RWPE2 (cell line): ENCODE measurements at places on chromosomes 2 and 18.

- DNase-seq: peak; percentile 74
Observed at GRCh38 chr2:120177001-120177621, 46.1 kb downstream of the TMEM185B start.

DNA sequence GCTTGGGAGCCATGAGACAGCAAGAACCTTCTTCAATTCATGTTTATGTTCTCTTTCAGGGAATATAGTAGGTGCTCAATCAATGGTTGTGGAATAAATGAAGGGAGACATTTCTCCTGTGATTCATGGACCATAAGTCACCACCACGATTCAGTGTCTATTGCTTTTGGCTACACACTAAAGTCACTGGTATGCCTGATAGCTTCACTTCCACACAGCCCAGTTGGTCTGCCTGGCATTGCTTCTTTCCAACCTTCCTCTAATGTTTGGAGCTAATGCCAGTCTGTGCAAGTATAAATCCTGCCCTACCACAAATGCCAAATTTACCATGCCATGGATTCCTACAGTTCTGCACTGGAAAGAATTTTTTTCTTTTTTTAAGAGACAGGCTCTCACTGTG lies 1.3 kb upstream of the CXCR1 start:
- DNase-seq: no peak

- no peak for DNase-seq
Observed at GRCh38 chr2:47002031-47002430, 86.4 kb upstream of the MCFD2 start.

GRCh38 chr2:172200495-172201085 lies 97.9 kb upstream of the DLX2 start:
- no peak for DNase-seq

GRCh38 chr2:240514631-240515030 lies 43.2 kb downstream of the ANKMY1 start:
- DNase-seq: no peak

GRCh38 chr18:78244779-78245178 lies 734.8 kb upstream of the SALL3 start:
- DNase-seq: no peak

DNA sequence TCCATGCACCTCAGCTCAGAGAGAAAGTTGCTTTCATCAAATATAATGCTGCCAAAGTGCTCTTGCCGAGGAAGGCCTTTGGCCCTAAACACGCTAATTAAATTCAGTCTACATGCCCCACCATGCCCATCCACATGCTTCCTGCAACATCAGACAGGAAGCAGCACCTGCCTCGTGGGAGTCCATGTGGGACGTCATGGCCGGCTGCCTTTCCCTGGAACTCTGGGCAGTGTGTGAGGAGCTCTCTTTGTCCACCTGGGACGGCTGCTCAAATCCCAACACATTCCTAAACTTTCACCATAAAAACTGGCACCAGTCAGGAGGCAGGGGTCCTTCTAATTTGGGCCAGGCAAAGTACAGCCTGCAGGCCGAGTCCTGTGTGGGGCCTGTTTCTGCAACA lies 23.1 kb downstream of the FAM178B start:
- no peak for DNase-seq

DNA sequence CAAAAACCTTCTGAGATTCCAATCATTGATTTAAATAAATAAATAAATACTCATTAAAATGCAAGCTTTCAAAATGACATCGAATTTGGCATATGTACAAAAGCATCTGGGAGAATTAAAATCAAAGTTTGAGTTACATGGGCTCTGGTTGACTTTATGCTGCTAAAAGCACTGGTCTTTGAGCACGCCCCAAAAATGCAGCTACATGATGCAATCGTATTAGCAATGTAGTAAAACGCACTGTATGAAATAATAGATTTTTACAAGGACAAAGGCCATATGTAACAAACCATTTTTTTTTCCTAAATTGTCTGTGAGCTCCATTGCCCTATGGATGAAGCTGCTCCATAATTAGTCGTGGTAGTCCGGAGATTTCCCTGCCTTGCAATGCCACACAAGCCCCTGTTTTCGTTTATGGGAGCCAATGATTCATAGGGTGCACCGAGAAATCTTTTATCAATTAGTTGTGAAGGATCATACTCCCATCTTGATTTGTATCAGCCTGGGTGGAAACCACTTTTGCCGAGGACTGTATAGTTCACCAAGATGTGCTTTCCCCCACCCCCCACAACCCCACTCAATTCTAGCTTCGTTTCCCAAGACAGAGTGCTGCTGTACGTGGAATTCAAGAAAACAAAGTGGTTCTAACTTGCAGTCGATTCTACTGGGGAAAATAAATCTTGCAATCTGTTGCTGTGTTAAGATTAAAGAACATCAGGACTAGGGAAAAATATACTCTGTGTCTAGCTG lies 268.4 kb downstream of the IRS1 start:
- no peak for DNase-seq

DNA sequence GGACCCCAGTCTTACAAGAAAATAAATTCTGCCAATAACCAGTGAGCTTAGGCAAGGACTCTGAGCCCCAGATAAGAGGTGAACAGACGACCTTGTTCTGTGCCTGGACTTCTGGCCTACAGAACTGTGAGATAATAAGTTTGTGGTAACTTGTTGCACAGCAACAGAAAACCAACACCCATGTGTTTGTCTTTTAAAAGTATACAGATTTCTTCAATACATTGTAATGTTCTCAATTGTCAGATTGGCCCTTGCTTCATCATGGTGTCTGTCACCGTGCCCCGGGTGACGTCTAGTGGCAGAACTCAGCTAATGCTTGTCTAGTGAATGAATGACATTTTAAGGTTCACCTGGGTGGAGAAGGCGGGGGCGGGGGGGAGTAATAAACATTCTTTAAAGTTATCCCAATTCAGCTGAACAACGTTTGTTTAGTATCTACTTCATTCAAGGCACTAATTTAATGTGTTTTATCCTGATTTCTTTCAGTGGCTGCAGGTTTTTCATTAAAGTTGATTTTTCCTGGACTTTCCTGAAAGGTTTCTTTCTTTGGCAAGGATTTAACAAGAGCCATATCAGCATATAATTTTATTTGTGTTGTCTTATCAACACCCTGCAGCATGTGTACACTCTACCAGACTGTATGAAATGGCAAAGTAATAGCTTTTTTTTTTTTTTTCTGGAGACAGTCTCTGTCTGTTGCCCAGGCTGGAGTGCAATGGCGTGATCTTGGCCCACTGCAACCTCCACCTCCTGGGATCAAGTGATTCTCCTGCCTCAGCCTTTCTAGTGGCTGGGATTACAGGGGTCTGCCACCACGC lies 123.8 kb upstream of the DLX2 start:
- no peak for DNase-seq

DNA sequence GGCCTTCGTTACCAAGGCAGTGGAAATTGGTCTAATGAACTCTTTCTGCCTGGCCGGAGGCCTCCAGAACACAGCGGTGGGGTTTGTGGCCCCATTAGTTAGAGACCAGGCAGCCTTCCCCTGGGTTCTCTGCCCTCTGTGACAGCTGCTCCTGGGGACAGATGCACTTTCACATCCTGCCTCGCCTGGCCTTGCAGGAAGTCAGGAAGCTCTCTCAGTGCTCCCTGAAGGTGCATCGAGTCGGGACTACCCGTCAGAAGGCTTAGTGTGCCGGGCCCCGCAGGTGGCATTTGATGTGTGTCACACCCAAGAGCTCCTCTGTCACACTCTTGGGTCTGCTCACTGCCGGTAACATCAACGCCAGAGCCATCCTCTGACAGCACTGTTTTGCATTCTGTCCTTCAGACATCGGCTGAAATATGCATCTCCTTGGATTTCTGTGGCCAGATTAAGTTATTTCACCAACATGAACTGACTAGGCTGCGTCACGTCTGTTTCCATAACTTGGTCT lies 158.3 kb downstream of the LDLRAD4 start:
- no peak for DNase-seq

DNA sequence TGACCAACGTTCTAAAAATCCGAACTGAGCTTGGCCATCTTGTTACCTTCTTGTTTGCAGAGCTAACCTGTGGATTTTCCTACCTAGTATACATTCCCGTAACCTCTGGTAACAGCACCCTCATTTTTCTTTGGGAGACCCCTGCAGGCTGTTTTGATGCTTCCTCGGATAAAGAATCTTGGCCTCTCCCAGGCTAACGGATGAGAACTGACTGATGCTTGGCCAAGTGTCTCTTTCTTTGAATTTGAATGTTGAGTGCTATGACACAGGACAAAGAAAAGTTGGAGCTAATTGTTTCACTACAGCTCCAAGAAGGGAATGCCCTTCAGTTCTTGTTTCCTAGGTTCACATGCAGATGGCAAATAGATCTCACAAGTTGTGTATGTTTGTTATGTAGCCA lies 19.3 kb upstream of the CAVIN2 start:
- DNase-seq: no peak

DNA sequence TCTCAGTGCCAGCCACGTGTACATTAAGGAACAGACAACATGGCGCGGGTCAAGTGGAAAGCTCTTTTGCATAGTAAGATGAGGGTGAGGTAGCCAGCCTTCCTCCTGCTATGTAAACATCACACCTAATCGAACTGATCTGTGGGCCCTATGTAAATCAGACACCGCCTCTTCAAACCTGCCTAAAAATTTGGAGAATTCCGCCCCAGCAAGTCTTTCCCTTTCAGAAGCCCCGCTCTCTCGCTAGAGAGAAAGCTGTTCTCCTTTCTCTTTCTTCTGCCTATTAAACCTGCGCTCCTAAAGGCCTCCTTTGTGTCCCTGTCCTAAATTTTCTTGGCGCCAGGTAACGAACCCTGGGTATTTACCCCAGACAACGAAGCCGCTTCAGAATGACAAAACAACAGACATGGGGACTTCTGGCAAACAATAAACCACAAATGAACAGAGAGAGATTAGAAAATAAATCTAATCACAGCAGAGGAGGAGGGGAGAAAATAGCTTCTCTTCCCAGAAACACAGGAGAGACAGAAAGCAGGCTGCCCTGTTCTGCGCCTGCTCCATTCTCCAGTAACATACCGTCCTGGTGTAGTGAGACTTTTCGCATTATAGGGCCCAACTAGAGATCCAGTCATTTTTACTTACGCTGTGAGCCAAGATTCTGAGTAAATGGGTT lies 31.9 kb upstream of the CYP1B1 start:
- no peak for DNase-seq

DNA sequence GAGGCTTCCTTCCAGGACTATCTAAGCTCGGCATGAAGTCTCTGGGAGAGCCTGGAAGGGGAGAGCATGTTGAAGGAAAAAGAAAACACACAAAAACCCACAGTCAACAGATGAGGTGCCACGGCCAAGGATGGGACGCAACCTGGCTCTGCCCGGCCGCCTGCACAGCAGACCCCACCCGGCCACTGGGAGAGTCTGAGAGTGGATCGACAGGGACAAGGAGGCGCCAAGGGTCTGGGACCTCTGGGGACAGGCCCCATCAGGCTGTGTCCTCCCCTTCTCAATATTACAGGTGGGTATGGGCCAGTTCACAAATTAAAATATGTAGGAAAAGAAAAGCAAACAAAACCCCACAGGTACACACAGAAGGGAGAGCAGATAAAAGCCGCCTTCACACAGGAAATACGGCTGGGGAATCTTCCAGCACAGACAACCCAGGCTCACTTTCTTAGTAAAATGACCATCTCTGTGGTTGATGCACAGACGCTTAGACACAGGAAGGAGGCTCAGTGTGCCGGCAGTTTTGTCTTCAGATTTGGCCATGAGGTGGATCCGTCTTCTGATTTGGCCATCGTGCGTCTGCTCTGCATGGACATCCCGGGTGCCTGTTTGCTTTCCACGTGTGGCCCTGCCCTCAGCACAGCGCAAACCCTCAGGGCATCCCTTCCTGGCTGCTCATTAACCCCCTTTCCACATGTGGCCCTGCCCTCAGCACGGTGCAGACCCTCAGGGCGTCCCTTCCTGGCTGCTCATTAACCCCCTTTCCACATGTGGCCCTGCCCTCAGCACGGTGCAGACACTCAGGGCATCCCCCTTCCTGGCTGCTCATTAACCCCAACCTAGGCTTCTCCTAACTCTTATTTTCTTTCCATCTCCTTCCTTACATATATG lies 138.4 kb downstream of the EIPR1 start:
- DNase-seq: no peak

GRCh38 chr2:232524771-232525170 lies 1.2 kb upstream of the CHRND start:
- no peak for DNase-seq

DNA sequence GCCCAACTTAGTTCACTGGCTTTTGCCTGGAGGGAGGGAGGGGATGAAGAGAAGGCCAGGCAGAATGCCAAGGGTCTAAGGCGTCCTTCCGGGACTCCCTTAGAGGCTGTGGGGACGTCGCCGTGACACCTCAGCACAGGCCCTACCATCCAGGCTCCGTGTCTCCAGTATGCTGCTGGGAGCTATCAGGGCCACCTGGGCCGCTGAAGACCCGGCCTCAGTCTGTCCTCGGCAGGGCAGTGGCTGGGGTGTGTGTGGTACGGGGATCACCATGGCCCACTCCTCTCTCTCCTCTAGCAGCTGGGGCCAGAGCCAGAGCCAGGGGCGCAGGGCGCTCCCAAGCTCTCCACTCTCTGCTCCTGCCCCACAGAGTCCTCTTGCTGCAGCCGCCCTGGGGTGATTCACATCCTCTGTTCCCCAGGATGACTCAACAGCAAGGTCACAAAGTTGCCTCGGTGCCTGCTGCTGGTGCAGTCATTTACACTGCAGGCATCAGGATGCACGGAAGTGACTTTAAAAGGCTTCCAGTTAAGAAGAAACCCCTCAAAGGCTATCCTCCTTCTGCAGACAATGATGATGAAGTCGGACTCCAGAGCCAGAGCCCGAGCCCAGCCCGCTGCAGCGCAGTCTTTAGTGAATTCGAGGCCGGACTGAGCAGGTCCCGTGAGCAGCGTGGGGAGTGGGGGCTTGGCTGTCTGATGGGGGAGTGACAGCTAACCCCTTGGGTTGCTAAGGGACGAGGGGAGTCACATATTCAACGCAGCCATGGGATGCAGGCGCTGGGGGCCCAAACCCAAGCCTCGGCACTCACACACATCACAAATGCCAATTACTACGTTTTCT lies 31.9 kb downstream of the SNORC start:
- peak; percentile 83 for DNase-seq

- DNase-seq: no peak
Observed at GRCh38 chr2:183125659-183126341, 1.6 kb downstream of the NUP35 start.

DNA sequence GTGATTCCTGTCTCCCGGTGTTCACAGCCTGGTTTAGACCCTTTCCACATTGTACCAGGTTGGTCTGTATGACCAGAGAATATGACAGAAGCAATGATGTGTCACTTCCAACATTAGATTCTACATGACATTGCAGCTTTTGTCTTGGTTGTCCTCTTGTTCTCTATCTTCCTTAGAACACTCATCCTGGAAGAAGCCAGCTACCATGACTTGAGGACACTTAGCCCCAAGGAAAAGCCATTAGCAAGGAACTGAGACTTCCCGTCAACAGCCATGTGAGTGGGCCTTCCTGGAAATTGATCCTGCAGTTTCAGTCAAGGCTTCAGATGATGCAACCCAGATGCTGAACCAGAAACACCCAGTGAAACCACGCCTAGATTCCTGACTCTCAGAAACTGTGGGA lies 143.3 kb downstream of the MREG start:
- DNase-seq: no peak

DNA sequence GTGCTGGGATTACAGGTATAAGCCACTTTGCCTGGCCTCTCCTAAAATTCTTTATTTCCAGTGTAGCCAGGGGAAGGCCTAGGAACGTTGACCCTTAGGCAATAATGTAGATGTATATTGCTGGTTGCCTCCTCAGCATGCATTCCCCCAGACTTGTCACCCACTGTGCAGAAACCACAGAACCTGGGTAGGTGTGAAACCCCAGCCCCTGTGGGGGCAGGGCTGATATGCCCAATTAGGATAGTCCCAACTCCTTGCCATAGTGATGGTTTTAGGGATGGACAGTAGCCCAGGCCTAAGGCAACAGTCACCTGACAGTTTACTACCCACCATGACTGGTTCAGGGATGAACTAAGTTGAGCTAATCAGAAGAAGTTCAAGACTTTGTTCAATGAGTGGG lies 57.7 kb downstream of the TMEM247 start:
- no peak for DNase-seq
